Colonic mucosa (tissue), 4 donors: ENCODE measurements at places on chromosomes 7 and 10.

DNA sequence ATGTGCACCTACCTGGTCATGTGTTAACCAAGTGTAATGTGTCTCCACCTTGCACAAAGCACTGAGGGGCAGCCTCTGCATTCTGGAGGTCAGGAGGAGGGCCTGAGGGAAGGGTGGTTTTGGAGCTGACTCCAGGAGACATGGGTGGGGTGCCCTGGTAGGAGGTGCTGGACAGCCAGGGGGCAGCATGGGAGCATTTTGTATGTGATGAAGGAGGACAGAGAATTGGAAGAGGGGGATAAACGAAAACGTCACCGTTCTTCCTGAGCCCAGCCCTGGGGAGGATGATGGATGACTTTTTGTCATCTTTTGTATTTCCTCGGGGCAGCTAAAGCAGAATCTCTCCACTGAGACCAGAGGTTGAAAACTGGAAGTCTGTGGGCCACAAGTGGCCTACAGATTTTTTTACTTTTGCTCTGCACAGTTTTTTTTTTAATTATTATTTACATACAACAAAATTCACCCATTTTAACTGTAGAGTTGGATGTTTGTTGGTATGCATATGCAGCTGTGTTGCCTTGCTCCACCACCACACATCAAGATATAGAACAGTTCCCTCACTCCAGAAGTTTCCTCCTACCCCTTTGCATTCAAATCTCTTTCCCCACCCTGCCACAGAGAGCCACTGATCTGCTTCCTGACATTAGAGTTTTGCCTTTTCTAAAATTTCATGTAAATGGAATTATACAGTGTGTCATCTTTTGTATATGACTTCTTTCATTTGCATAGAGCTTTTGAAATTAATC, 242.5 kb downstream of the VTI1A start:
- DNase-seq, result peak; percentile 42

- no peak for DNase-seq
Observed at GRCh38 chr7:110358028-110358427, 732.9 kb upstream of the LRRN3 start.

DNA sequence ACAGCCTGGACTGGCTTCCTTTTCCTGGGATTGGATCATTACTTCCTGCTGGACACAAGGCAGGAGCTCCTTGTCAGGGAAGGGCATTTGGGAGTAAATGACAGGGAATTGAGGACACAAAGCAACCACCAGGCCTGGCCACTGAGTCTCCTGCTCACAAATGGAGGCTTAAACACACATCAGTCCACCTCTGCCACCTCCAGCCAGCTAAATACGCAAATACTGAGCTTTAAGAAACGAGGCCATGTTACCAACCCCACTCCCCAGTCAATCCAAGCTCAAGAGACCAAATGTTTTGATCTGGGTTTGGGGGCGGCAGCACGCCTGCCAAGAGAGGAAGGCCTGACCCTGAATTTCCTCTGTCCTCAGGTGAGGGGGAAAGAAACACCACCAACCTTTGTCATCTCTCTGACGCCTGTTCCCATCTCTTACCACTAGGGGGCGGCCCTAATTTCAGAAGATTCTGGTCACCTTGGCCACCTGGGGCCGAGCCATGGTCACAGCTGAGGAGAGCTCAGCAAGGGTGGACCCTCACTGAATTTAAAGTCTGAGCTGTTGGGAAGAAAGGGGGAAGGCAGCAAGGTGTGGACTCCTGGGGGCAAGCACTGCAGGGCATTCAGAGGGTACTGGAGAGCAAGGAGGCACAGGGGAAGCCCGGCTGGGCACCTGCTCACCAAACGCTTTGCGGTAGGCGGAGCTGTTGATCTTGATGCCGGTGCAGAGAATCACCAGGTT, 16.5 kb downstream of the AIFM2 start:
- peak; percentile 68 for DNase-seq

GRCh38 chr10:88117869-88118632, 254.6 kb downstream of the PTEN start:
- no peak for DNase-seq

DNA sequence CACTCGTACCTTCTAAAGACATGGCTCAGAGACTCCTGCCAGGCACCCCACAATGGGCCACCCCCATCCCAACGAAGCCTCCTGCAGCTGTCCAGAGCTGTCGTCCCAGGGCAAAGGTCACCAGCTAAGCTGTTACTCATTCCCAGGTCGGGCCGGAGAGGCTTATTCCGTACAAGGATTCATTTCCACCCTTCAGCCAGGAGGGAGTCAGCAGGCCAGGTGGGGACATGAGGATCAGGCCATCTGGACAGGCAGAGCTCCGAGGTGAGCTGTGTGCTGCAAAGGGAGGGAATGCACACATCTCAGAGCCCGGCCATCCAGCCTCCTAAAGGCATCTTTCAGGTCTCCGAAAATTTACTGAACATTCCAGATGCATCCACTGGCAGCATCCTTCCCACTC, 63.9 kb upstream of the NANOS1 start:
- DNase-seq, result no peak

DNA sequence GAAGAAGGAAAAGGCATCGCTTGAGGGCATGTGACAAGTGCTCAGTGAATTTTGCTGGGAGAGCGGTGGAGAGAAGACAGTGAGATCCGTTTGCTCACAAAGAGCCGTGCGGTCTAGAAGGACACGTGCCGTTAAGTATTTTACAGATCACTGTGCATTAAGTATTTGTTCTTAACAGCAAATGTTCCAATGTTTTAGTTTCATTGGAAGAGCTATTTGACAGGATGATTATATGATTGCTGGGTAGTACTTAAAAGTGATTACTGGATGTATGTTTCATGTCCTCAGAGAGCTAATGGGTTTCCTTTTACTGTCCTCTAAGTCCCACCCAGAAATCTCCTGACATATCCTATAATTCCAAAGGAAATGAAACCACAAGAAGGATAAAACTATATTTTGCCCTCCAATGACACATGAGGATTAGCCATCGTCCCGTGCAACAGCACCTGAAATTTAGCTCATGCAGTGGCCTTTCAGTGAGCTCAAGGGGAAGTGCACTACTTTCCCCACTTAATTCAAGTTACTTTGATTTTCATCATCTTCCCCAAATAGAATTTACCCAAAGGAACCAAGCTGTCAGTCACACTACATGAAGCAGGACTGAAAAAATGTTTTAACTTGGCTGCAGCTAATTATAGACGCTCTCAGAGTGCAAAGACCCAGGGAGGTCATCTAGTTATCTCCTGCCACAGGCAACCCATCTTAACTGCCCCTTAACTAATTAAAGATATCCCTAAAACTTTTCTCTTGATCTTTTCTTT, 80.3 kb downstream of the KLF6 start:
- no peak for DNase-seq

GRCh38 chr7:22346383-22347107, 10.4 kb downstream of the RAPGEF5 start:
- DNase-seq, result no peak

DNA sequence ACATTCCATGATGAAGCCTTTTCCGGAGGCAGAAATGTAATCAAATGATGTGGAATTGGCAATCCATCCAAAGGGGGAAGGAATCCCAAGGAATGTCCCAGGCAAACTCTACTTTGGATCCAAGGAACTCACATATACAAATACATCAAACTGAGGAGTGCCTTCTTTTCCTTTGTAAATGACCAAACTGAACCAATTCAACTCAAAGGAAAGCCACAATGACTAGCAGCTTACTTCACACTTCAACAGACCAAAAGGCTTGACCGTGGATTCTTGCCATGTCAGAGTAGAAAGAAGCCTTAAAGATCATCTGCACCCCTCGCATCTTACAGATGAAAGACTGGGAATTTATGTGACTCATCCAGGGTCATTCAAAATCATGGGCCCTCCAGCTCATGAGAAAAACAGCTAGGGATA, 79.7 kb upstream of the MACROH2A2 start:
- no peak for DNase-seq

DNA sequence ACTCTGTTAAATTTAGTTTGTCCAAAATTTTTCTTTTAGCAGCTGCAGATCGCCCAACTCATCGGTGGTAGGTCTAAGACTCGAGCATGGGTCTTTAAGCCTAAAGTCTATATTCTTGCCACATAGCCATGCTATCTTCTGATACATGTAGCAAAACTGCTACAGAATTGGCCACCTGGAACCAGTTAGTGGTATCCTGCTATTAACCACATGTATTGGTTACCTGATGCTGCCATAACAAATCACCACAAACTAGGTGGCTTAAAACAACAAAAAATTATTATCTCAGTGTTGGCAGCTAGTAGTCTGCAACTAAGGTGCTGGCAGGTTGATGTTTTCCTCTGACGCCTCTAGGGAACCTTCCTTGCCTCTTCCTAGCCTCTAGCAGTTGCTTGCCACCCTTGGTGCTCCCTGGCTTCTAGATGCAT, 96.7 kb upstream of the PIK3CG start:
- no peak for DNase-seq
